ENCODE measurements at places on chromosomes 6 and 20. TPM values are rescaled to one million over a fixed set of nuclear protein-coding genes. Genes with fewer than 3 reads are reported as not detected.

Gene BPIFB4
- polyA plus RNA-seq = not detected

GRCh38 chr6:102520966-102521365 is 1127.5 kb downstream of the GRIK2 start:
- H3K36me3 ChIP-seq = no peaks in the 10 kb centered on the region
- H3K4me3 ChIP-seq = no peak overlapping the region
- DNase-seq = no peak
- no peak overlapping the region for H3K27ac ChIP-seq
- no peaks in the 10 kb centered on the region for H3K4me1 ChIP-seq

- H3K27ac ChIP-seq = peak overlapping the region; percentile 85
- peak; percentile 72 for DNase-seq
- peak overlapping the region; percentile 35 for H3K4me3 ChIP-seq
These were observed 16.1 kb upstream of the SERPINB1 start for GRCh38 chr6:2857580-2858337.

- H3K27ac ChIP-seq = no peak overlapping the region
- H3K27me3 ChIP-seq = no peaks in the 10 kb centered on the region
- DNase-seq = no peak
- no peaks in the 10 kb centered on the region for H3K4me1 ChIP-seq
- no peak overlapping the region for H3K4me3 ChIP-seq
These were observed 66.5 kb downstream of the BANF2 start for GRCh38 chr20:17766226-17766625.

GRCh38 chr20:54431156-54431944 is 44.0 kb upstream of the DOK5 start:
- H3K36me3 ChIP-seq = no peaks in the 10 kb centered on the region
- H3K27ac ChIP-seq = no peak overlapping the region
- DNase-seq = no peak
- H3K4me1 ChIP-seq = no peaks in the 10 kb centered on the region

Measured in CD8-positive, alpha-beta memory T cell (primary cell).